ENCODE measurements at places on chromosomes 6 and 20.

DNA sequence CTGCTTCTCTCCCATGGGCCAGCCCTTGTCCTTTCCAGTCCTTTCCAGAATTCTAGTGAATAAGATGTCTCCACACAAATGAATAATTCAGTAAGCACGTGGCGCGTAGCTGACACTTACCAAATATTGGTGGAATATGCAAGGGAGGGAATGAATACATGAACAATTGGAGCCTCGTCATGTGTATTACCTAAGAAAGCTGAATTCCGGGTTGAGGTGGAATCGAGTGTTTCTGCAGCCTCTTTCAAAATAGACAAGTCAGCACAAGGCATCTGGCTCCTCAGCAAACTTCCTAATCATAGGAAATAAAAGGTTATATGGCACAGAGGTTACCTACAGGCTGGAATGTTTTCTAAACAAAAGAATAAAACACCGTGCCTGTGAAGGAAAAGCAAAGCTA lies 47.0 kb upstream of the NT5E start:
- DNase-seq, result no peak

- DNase-seq, result no peak
Observed at GRCh38 chr6:42013134-42013516, 37.2 kb upstream of the TAF8 start.

- peak; percentile 6 for DNase-seq
Observed at GRCh38 chr20:10558635-10559187, 115.1 kb downstream of the JAG1 start.

DNA sequence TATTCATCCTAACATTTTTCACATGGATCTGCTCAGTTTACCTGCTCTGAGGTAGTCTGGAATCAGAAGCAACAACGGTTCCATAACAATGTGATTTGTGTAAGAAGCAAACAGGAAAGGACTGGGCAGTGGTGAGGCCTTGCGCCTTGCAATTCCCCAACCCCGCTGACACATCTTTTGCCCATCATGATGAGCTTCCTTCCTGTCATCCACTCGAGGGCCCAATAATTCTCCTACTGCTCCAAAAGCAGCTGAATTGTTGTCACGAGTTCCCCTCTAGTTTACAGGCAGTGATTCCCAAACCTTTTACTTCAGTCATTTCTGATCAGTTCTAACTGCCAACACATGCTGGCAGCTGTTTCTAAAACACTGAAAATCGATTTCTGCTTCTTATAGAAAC lies 22.9 kb downstream of the STX7 start:
- no peak for DNase-seq

DNA sequence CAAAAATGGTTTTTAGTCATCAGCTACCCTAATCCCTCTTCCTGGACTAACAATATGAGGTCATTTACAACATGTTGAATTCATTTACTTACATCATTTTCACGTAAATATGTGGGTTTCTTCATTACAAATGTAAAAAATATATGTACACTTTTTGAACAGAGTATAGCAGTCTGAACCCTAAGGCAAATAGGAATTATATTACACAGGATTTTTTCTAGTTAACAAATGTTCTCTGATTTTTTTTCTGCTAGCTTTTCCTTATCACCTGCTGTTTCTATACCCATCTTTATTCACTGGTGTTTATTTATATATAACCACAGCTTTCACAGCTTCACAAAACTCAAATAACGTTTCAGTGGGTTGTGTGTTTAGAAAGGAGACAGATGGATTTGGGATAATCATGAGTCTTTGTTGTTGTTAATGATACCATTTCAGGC lies 21.0 kb upstream of the CD2AP start:
- no peak for DNase-seq

- DNase-seq, result peak; percentile 25
Observed at GRCh38 chr20:2093159-2093781, 8.4 kb upstream of the STK35 start.

DNA sequence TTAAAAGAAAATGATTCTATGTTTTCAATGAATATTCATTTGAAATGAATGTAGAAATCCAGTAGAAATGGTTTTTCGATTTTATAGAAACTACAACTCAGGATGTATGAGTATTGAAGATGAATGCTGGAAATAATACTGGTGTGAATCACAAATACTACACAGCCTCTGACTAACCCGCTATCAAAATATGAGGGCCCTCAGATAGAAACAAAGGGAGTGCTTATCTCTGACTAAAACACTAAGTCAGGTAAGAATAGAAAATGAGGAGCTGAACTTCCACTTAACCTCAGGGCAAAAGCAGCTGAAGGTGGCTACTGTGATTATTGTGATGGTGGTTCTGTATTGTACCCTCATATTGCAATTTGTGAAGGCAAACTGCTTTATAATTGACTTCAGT lies 220.9 kb upstream of the RNF217 start:
- DNase-seq, result no peak

DNA sequence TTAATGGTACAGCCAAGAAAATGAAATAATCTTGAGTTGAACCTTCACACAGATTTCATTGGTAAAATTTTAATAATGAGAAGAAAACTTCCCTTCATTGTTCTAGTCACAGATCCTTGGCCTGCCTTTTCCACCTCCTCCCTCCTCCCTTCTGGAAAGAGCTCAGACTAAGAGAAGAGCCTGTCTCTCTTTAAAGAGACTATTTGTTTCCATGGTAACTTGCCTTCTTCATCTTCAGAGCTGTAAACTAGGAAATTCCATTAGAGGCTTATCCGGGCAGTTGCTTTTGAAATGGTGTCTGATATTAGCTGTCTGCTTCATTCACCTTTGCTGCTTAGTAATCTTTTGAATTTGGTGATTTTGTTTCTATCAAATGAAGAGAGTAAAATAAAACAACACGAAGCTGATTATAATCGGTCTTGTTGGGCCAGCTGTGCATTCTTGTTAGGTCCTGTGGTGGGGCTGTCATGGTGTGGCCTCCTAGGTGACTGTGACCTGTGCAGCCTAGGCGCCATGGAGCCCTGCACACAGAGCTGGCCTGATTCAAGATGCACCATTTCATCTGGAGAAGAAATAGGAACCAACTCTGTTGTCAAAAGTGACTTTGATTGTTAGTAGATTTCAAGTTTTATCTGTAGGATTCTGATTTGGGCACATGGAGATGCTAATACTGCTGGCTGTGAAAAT lies 96.7 kb downstream of the MAP3K7 start:
- no peak for DNase-seq

DNA sequence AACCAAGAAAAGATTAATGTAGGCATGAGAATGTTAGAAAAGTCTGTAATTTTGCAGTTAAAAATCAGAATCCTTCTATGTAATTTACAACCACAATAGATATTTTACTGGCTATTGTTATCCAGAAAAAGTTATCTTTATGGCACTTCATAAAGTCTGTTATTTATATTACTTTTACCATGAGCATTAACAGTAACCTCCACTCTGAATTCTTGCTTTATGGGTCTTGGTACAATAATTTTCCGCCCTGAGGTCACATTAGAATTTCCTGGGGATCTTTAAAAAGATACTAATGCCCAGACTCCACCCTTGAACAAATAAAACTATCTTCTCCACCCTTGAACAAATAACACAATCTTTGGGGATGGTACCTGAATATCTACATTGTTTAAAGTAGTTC lies 9.6 kb downstream of the RSPO3 start:
- no peak for DNase-seq

- DNase-seq, result no peak
Observed at GRCh38 chr6:4977468-4977867, 26.4 kb downstream of the RPP40 start.

DNA sequence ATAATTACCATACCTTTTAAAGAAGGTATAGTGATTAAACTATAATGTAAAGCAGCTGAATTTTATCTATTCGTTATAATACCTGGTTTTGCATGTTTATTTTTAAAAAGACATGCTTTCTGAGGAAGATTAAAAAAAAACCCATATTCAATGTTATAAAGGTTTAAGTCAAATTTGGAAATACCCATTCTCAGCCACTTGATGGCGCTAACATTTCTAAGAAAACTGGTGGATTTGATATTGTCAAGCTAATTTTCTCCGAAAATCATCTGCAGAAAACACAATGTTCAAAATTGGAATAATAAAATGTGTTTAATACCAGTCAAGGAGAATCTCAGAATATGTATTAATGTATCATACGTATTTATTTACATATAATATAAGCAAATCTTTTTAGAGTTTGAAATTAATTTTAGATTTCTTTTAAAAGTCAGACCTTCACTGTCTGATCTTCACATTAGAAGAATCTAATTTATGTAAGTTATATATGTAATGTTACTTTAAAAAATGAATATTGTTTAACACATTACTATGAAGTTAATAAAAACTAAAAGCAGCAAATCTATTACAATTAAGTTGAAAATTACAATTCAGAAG lies 35.0 kb downstream of the SHPRH start:
- DNase-seq, result no peak

DNA sequence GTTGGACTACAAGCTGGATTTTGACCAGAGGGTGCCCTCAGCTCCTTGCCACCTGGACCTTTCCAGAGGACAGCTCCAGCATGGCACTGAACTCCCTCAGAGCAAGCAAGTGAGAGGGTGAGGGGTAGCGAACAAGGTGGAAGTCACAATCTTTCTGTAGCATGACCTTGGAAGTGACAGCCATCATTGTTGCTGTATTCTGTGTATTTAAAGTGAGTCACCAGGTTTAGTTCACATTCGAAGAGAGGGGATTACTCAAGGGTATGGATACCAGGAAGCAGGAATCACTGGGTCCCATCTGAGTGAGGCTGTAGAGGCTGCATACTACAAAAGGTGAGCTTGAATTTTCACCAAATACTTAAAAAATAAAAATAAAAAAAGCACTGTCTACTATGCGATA lies 280.0 kb upstream of the SPTLC3 start:
- DNase-seq, result no peak

- DNase-seq, result no peak
Observed at GRCh38 chr6:157462956-157463742, 82.2 kb downstream of the ZDHHC14 start.

DNA sequence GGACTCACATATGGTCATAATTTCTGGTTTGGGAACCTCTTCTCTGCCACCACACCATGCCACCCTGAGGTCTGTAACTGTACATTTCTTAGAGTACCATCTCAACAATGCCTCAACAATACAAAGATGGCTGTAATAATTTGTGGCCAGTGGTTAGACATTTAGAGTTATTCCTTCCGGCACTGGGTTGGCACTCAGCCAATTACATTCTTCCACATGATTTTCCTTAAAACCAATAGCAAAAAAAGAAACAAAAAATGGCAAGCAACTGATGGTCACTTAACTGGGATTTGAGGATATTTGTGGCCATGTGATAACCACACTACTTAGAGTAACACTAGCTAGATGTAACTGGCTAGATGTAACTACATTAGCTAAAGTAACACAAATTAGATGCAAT lies 79.9 kb downstream of the SEL1L2 start:
- no peak for DNase-seq

DNA sequence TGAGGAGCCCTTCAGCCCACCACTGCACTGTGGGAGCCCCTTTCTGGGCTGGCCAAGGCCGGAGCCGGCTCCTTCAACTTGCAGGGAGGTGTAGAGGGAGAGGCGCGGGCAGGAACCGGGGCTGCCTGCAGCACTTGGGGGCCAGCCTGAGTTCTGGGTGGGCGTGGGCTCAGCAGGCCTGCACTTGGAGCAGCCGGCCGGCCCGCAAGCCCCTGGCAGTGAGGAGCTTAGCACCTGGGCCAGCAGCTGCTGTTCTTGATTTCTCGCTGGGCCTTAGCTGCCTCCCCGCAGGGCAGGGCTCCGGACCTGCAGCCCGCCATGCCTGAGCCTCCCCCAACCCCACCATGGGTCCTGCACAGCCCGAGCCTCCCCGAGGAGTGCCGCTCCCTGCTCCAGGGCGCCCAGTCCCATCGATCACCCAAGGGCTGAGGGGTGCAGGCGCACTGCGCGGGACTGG lies 101.7 kb upstream of the ADGRB3 start:
- DNase-seq, result no peak

GRCh38 chr6:107357031-107357430 lies 102.3 kb downstream of the PDSS2 start:
- no peak for DNase-seq

- no peak for DNase-seq
Observed at GRCh38 chr6:33708516-33709204, 2.8 kb downstream of the UQCC2 start.

GRCh38 chr6:37177077-37177934 lies 7.4 kb downstream of the PIM1 start:
- no peak for DNase-seq

DNA sequence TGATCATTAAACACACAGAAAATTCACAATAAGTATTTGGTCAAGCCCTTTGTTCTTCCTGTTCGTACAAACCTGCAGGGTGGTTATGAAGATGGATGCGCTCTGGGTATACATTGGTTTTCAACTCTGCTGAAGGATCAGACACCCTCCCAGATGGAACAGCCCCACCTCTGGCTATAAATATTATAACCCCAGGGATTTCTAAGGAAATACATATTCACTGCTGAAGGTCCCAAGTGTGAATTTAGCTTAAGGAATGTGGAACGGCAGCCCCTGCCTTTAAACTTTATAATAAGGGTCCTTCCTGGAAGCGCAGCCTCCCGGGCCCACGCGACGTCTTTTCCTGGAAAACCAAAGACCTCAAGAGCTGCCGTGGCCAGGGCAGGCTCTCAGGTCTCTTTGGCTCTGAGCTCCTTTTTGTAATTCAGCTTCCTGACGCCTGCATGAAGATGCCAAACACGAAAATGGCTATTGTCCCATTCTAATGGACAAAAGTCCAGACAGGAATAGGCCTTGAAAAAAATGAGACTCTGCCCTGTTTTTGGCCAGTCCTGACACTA lies 172.4 kb upstream of the SSTR4 start:
- no peak for DNase-seq

DNA sequence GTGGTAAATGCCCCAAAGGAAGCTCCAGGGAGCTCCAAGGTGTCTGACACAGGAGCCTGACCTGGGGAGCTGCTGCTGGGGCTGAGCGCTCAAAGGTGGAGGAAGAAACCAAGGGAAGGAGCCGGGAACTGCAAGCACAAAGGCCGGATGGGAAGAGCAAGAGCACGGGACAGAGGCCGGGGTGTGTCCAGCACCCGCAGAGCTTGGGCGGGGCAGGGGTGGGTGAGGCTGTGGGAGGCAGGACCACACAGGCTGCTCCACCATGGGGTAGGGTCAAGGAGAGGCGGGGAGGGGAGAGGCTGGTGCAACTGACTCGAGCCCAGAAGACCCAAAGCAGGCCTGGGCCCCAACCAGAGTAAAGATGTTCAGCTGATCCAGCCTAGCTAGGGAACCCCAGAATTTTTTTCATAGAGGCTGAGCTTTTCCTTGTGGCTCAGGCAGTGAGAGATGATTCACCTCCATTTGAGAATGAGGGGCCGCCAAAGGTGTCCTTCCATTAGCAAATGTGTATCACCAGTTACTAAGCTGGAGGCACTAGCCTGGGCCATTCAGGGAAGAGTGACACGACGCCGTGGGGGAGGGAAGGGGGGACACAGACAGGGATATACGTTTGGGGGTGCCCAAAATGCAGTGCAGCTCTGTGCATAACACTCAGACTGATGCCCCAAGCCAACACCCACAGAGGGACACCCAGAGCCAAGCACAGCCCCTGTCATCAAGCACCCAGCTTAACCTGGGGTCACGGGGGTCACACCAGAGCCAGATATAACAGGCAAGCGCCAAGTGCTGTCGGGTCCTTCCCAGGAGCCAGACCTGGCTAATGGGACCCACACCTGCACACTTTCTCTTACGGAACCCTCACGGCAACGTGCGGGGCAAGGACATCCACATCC lies 21.3 kb upstream of the TLDC2 start:
- no peak for DNase-seq

- DNase-seq, result no peak
Observed at GRCh38 chr6:132526461-132526860, 11.6 kb upstream of the TAAR9 start.

GRCh38 chr20:4406627-4407026 lies 315.1 kb upstream of the PRND start:
- no peak for DNase-seq
